HAP-1 (cell line): ENCODE measurements at places on chromosomes 5 and 9.

GRCh38 chr5:40875958-40876357, 33.3 kb upstream of the C7 start:
- no peak for DNase-seq

DNA sequence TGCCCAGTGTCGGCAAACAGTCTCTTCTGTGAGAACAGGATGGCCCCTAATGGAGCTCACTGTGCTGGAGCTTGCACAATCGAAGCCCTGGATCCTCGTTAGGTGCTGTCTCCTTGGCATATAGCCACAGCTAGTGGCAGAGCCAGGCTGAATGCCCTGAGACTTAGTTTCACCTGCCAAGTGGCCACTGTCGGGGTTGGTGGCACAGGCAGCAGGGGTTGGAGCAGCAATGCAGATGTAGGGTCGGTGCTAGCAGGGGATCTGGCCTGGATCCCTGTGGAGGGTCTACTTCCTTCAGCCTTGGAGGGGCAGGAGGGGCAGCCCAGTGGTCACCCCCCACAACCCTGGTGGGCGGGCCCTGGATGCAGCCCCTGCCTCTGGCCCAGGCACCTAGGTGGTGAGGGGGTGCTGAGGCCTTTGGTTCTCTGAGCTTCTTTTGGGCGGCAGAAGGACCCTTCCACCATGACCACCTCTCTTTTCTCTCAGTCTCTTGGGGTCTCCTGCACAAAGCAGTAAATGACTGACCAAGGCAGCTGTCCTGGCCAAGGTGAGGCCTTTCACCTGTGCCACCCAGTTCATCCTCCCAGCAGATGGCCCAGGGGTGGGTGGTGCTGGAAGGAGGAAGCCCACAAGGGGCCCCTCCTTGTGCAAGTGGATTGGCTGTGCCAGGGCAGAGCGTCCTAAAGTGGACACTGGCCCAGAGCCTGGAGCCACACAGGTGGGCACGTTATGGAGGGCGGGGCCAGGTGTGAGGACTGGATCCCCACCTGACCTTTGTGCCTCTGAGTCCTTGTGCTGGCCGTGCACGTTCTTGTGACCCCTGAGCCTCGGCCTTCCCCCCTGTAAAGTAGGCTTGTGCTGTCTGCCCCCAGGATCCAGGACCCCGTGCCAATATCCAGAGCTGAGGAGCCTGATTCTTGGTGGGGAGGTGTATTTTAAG, 44.8 kb downstream of the PHF2 start:
- no peak for DNase-seq

- DNase-seq: no peak
These were observed 83.0 kb upstream of the PRLR start for GRCh38 chr5:35313291-35313690.

GRCh38 chr9:4224181-4224580, 75.7 kb downstream of the GLIS3 start:
- DNase-seq: no peak

- DNase-seq: peak; percentile 93
These were observed 2.8 kb upstream of the RACK1 start for GRCh38 chr5:181246276-181247049.

DNA sequence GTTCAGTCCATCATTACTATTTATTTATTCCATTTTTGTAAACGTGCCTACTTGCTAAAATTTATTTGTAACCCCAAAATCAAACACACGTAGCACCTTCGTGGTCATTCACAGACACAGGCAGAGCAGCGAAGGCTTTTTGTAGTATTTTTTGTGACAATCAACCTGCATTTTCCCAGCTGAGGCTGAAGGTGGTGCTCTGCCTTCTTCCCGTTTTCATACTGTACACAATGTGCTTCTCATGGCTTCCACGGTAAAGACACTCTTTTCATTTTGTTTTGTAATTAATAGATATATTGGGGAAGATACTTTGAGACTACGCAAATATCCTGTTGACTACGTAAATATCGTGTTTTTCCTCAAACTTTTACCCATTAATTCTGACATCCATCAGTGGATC, 19.4 kb downstream of the DAP start:
- DNase-seq: no peak
